HFFc6 (cell line): ENCODE measurements at places on chromosomes 1 and 21. TPM values are rescaled to one million over a fixed set of nuclear protein-coding genes. Genes with fewer than 3 reads are reported as not detected.

DNA sequence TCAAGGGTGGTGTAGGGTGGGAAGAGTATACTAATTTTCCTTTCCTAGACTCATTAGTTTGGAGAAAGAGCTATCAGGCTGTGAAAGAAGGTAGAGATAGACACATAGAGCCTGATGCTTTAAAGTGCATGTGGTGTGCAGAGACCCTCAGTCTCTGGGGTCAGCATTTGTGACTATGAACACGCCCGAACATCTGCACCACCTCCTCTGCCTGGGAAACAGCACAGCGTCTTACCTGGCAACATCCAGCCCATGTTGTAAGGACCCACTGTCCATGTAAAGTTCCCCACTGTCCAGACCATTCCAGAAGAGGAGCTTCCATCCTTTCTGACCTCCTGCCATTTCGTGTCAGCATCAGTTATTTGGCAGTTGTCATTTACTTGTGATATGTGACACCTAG is 83.4 kb downstream of the KCND3 start:
- no peak for DNase-seq

DNA sequence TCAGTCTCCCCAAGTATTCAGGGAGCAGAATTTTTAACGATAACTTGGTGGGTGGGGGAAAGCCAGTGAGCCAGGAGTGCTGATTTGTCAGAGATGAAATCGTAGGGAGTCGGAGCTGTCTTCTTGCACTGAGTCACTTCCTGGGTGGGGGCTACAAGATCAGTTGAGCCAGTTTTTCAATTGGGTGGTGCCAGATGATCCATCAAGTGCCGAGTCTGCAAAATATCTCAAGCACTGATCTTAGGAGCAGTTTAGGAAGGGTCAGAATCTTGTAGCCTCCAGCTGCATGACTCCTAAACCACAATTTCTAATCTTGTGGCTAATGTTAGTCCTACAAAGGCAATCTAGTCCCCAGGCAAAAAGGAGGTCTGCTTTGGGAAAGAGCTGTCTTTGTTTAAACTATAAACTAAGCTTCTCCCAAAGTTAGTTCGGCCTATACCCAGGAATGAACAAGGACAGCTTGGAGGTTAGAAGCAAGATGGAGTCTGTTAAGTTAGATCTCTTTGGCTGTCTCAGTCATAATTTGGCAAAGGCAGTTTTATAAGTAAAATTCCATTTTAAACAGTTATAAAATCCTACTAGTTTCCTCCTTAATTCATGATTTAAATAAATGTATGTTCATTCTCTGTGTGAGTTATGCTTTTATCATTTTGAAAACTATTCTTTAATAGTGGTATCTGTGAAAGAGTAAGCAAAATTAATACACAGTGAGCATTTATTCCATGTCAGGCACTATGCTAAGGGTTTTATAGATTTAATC is 51.7 kb downstream of the SLC16A1 start:
- peak; percentile 94 for DNase-seq

The MCOLN2 gene
- 1.1 to 4.1 TPM (median 2.0 TPM) in 3 replicates for total RNA-seq

DNA sequence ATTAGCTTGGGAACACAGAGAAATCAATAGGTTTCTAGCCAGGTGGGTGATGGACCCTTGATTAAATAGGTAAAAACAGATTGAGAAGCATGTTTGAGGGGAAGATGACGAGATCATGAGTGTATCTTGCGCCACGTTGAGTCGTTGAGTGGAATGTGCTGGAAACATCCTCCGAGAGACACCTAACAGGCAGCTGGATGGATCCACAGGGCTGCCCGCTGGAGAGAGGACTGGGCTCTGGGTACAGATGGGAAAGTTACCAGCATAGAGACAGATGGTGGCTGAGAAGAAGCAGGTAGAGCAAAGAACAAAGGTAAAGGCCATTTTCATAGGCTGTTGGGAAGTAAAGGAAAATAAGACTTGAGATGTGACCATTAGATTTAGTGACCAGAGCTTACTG is 15.6 kb downstream of the BATF3 start:
- DNase-seq, result no peak
